ENCODE measurements at places on chromosomes 16 and 17. TPM values are rescaled to one million over a fixed set of nuclear protein-coding genes. Genes with fewer than 3 reads are reported as not detected.
A peak's percentile ranks its signal among the peaks of the same experiment; 100 is the strongest.

CHST5 gene
- total RNA-seq = not detected

DNA sequence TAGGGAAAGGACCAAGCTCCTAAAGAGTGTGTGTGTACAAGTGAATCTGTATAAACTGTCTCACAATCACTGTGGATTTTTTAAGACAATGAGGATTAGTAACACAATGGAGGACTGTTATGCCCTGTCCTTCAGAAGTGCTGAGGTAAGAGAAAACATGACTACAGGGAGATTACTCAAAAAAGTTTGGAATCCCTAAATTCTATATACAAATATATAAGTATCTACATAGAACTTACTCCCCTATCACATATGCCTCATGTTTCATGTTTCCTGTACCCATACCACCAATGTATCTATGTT lies 81.9 kb downstream of the STH start:
- DNase-seq = no peak

DNA sequence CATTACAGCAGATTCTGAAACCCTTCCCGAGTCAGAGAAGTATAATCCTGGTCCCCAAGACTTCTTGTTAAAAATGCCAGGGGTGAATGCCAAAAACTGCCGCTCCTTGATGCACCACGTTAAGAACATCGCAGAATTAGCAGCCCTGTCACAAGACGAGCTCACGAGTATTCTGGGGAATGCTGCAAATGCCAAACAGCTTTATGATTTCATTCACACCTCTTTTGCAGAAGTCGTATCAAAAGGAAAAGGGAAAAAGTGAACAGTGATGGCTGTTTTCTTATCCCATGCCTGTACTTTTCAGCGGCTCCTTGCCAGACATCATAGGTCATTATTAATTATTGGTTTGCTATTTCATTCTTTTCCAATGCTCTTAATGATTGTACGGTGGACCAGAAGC lies 28.1 kb downstream of the ERCC4 start:
- DNase-seq = no peak

- no peak for DNase-seq
Measured at GRCh38 chr17:76273445-76274111, 8.4 kb downstream of the UBALD2 start.

DNA sequence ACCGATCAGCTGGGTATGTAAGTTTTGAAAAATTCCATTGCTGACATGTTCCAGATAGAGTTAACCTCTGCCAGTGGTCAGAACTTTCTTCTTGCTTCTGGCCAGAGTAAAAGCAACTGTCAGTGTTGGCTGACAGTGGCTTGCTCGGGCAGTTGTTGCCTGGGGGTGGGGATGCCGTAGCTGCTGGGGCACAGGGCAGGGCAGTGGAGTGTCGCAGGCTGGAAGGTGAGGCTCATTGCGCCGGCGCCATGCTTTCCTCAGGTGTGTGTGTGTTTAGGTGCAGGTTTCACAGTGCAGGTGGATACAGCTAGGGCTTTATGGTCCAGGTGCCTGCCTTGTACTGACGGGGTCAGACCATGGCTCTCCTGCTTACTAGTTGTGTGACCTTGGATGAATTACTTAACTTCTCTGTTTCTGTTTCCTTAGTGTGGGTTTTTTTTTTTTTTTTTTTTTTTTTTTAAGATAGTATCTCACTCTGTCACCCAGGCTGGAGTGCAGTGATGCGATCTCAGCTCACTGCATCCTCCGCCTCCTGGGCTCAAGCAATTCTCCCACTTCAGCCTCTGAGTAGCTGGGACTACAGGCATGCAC lies 156.4 kb downstream of the SNX29 start:
- no peak for DNase-seq

FAM171A2 gene
- 1.4 TPM for total RNA-seq

DNA sequence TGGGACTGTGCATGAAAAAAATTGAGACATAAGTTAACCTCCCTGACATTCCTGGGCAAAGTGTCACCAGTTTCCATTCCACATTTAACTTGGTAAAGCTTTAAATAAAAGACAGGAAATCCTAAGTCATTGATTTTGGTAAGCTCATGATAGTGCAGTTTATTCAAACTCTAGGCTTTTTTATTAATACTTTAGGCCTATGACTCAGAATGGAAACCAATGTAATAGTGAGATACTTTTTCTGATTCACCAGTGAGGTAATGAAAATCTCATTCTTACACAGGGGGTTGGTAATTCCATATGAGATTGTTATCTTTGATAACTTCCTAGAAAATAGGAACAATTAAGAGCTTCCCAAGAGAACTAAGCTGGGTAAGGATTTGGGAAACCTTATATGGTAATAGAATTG lies 91.1 kb downstream of the NLK start:
- peak; percentile 87 for DNase-seq

- DNase-seq = no peak
Measured at GRCh38 chr17:15492791-15493692, 25.6 kb upstream of the CDRT4 start.

DNA sequence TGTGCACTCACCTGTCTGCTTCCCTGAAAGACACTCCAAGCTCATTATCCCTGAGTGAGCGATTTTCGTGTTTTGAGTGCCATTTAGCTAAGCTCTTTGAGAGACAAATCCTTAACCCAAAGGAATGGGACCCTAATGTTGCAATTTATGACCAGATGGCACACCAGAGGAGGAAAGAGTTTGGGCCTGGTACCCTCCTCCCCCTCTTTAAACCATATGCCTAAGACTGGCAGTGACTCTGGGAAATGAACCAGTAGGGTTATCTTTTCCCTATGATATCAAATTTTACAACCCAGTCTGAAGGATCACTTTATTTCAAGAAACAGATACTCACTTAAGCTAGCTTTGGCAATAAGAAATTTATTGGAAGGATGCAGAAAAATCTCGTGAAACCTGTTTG lies 550.4 kb downstream of the TOX3 start:
- DNase-seq = no peak

GRCh38 chr17:7888184-7888920 lies at the start of gene CHD3:
Gene CHD3 (plus strand): TSS chr17:7888789. CDS start chr17:7889001, 212 bp downstream.
- peak; percentile 54 for DNase-seq

GRCh38 chr16:3118846-3119245 lies 6.5 kb downstream of the ZNF205 start:
- no peak for DNase-seq

DNA sequence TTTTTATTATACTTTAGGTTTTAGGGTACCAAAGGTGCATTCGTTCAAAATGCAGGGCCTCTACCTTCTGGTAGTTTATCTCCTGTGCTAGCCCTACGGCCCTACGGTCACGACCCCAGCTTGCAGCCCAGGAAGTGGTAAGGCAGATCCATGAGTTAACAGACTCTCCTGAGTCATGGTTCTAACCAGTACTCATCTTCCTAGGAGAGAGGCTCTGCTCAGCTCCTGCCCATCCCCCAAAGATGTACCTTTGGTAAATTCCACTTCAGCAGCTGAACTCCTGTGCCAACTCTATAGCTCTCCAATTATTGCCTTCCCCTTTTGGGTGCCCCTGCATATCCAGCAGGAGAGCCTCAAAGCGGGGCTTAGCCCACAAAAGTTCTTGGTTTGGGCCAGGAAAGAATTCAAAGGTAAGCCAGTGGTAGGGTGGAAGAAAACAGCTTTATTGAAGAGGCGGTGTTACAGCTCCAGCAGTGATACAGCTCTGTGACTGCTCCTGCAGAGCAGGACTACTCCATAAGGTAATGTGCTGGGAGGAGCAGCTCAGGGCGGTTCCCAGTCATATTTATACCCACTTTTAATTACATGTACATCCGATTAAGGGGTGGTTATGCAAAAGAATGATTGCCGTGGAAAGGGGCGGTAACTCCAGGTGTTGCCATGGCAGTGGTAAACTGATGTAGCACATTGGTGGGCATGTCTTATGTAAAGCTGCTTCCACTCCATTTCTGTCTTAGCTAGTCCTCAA lies 241.4 kb downstream of the PMP22 start:
- no peak for DNase-seq

FOXJ1 gene
- 0.14 TPM for total RNA-seq

TMEM220 gene
- total RNA-seq = 1.2 TPM

DNA sequence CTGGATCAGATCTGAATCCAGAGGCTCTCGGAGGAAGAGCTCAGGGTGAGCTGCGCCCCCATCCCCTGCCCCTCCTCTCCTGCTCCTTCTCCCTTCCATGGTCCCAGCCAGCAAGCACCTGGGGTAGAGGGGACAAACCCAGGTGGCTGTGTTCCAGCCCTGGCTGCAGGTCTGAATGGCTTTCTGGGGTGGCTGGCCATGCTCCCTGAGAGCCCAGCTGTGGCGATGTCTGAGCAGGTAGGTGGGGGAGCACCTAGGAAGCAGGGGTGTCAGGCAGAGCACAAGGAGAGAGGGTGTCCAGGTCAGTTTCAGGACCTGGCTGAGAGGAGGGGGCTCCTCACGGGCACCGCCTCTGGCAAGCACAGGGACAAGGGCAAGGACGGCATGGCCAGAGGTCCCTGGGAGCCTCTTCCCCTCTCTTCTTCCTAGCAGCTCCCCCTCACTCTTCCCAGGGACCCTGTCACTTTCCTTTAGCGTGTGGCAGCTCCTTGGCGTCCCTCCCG lies 310.0 kb downstream of the SEC14L1 start:
- no peak for DNase-seq

- peak; percentile 69 for DNase-seq
Measured at GRCh38 chr17:29615492-29616299, 7.0 kb downstream of the CORO6 start.

DNA sequence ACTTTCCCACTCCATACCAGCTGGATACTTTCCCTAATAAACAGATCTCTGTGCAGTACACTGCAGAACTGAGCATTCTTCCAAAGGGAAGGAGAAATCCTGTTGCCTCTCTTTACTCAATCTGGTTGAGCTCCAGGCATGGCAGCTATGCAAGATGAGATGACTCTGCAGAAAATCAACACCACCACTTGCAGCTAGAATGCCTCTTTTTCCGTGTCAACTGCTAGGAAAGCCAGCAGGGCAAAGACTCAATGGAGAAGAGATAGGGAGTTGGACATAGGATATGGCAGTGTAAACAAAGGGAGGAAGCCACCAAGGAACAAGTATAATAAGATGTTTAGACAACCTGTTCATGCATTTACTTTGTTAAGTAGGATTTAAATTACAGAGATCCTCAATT lies 40.4 kb upstream of the CORO6 start:
- DNase-seq = no peak

- DNase-seq = no peak
Measured at GRCh38 chr17:48841395-48841831, 10.6 kb downstream of the CALCOCO2 start.

ZSWIM7 gene
- 31.5 TPM for total RNA-seq

DNA sequence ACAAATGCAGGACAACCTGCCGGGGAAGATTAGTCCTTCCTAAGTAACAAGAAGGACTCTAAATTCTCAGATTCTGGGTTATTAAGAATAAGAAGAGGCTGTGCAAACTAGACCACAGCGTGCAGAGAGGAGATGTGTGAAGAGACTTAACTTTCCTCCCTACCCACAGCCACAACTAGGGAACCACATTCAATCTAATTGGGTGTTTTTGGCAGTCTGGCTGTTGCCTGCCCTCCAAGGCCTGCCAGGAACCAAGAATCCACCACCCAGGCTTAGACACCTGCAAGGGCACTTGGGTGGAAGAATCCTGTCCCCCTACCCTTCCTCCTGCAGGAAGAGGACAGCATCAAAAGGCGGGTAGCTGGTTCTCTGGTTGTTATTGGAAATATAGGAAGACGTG lies 202.0 kb downstream of the PARN start:
- no peak for DNase-seq

KRTAP9-4 gene
- not detected for total RNA-seq

DNA sequence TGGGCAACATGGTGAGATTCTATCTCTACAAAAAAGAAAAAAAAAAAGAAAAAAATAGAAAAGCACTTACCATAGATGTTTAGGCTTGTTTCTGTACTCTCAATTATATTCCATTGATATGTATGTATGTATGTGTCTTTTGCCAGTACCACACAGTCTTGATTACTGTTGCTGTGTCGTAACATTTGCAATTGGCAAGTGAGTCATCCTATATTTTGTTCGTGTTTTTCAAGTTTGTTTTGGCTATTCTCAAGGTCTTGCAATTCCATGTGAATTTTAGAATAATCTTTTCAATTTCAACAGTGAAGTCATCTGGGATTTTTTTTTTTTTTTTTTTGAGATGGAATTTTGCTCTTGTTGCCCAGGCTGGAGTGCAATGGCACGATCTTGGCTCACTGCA lies 19.3 kb downstream of the SPECC1 start:
- no peak for DNase-seq

DNA sequence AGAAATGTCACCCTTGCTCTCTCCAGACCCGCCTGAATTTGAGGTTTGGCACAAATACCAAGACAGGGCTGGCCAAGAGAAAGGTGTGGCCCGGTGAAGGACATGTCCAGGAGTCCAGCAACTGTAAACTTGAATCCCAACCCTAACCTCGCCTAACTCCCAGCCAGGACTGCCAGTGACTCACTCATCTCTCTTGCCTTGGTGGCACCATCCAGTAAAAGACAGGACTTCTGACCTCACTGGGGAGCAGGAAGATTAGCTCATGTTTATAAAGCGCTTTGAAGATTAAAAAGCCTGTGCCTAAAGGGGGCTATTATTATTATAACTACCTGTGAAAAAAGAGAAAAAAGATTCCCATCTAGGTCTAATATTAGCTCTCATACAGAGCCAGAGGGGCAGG lies 335.3 kb downstream of the SOX9 start:
- DNase-seq = no peak

ABCC11 gene
- total RNA-seq = 0.11 TPM

DNA sequence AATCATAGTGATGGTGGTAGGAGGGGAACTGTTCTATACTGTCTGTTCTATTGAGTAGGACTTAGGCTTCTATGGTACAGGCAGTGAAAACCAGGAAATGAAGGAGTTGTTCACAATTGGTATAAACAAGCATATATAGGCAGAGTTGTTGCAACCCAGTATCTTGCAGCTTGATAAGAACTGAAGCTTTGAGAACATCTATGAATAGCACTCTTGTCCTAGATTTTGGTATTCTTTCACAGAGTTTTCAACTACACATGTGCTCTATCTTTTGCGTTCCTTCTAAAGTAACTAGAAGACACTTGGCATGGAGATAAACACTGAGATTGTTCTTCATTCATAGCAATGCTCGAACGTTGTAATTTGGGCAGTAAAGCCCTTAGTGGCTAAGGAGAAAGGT lies 91.8 kb downstream of the KCNJ2 start:
- no peak for DNase-seq

SCNN1B gene
- total RNA-seq = 0.07 TPM

DNA sequence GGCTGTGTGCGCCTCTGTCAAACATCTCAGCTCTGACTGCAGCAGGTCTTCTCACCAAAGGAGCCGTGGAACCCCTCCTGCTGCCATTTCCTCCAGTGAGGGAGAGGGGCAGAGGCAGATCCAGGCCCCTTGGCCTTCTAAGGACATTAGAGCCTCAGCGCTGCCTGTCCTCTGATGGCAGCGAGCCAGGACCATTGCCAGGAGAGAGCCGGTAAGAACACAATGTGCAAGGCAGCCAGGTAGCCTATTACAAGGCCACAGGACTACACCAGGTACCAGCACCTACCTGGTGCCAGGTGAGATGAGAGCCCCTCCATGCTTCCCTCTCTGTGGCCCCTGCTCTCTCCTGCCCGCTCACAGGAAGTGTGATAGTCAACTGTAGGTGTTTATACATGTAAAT lies 11.0 kb downstream of the LRRC75A start:
- DNase-seq = no peak

GRCh38 chr17:43398724-43399595 lies at the start of gene ARL4D:
Gene ARL4D (plus strand): TSS chr17:43398993. CDS start chr17:43399733, 740 bp downstream.
- DNase-seq = no peak

All from foreskin keratinocyte (primary cell).